ENCODE measurements at places on chromosomes 11 and 22. TPM values are rescaled to one million over a fixed set of nuclear protein-coding genes. Genes with fewer than 3 reads are reported as not detected.

GRCh38 chr11:69008737-69009440 is 4.2 kb downstream of the MRGPRF start:
- DNase-seq: peak; percentile 78

- no peak for DNase-seq
Observed at GRCh38 chr22:19808873-19809478, 45.7 kb downstream of the GNB1L start.

- DNase-seq: no peak
Observed at GRCh38 chr11:106495046-106495445, 417.6 kb downstream of the AASDHPPT start.

DNA sequence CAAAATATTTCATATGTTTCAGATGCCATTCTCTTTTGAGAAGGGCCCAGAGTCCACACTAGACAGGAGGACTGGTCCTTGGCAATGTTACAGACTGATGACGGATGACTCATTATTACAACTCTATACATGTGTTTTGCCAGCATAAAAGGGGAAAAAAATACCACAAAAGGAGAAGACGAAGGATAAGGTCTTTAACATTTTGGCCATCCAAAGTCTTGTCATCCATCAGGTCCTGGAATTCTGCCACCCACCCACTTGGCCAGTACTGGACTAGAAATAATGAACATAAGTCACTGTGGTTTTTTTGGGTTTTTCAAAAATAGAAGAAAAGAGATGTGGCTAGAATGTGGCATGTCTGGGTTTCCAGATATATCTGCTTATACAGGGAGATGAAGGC is 57.7 kb upstream of the BDNF start:
- no peak for DNase-seq

- DNase-seq: no peak
Observed at GRCh38 chr22:42811459-42811858, 45.6 kb downstream of the ARFGAP3 start.

DNA sequence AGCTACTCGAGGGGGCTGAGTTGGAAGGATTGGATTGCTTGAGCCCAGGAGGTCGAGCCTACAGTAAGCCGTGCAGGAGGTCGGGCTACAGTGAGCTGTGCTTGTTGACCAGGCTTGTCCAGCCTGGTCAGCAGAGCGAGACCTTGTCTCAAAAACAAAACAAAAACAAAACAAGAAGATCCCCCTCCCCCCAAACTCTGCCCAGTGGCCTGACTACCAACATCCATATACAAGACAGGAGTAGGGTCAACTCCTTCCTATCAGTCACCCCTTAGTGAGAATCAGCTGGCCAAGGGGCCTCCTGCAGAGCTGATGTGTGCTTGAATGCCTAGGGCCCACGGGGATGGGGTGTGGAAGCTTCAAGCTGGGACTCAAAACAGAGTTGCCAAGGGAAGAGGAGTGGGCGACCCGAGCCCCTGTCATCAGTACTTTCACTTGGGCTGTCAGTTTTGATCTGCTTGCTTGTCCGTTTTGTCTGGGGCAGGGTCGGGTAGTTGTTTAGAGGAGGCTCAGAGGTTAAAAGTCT is 942 bp upstream of the TSPAN18 start:
- no peak for DNase-seq

DNA sequence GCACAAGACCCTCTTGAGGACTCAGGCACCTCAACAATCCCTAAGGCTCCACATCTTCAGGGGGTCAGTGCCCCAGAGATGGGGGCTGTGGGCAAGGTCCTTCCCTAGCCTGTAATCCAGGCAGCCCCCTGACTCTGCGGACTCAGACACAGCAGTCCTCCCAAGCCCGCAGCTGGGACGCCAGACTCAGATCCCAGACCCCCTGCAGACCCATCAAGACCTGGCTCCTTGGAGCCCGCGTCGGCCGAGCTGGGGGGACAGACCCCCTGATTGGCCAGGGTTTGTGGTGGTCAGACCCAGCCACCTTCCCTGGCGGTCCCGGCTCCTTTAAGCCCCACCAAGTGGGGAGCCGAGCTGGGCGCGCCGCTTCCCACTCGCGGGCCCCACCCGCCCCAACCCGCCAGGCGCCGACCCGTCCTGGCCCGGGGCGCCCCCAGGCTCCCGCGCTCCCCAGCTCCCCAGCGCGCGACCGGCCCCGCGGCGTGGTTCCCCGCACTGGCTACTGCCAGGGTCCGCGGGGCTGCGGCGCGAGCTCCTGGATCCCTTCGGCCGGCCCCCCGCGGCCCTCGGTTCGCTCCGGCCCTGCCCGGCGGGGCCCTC is 458 bp downstream of the OSBPL5 start:
- DNase-seq: peak; percentile 69

DNA sequence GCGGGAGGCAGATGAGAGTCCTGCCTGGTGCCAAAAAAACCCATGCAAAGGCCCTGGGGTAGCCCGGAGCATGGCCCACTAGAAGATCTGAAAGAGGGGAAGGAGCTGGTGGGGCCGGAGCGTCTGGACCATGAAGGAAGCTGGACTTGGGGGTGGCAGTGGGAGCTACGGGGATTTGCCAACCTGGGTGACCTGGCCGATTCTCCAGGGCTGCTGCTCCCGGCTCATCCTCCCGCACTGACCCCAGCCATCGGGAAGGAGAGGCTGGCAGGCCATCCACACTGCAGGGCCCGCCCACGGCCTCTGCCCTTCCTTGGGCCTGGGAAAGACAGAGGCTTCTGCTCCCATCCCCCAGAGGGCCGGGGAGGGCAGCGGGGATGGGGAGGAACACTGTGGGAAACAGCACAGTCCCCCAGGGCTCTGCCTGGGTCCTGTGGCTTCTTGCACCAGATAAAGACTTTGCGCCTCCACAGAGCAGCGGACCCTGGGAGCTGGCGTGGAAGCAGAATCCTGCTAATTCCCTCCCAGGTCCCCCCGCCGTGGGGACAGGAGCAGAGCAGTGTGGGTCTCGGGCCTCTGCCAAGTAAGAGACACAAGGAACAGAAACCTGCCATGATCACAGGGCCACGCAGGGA is 87.1 kb upstream of the LINC01488 start:
- DNase-seq: peak; percentile 51

GRCh38 chr22:16827506-16827905 is 2.3 kb upstream of the XKR3 start:
- no peak for DNase-seq

DNA sequence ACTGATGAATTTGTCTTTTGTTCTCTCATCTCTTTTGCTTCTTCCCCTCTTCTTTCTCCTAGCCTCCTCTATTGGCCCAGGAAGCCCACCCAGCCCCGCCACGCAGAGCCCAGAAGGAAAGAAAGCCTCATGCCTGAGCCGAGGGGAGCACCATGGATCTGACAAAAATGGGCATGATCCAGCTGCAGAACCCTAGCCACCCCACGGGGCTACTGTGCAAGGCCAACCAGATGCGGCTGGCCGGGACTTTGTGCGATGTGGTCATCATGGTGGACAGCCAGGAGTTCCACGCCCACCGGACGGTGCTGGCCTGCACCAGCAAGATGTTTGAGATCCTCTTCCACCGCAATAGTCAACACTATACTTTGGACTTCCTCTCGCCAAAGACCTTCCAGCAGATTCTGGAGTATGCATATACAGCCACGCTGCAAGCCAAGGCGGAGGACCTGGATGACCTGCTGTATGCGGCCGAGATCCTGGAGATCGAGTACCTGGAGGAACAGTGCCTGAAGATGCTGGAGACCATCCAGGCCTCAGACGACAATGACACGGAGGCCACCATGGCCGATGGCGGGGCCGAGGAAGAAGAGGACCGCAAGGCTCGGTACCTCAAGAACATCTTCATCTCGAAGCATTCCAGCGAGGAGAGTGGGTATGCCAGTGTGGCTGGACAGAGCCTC is 3.8 kb downstream of the ZBTB16 start:
- no peak for DNase-seq

GRCh38 chr22:19756288-19757128 is 4.1 kb upstream of the TBX1 start:
- DNase-seq: peak; percentile 70

- no peak for DNase-seq
Observed at GRCh38 chr11:58006940-58007339, 16.7 kb upstream of the OR9Q1 start.

- DNase-seq: no peak
Observed at GRCh38 chr22:20641919-20642579, 131.9 kb upstream of the SERPIND1 start.

- DNase-seq: no peak
Observed at GRCh38 chr11:8610532-8611116, 16.6 kb upstream of the STK33 start.

- no peak for DNase-seq
Observed at GRCh38 chr11:111601636-111601978, 642 bp upstream of the SIK2 start.

DNA sequence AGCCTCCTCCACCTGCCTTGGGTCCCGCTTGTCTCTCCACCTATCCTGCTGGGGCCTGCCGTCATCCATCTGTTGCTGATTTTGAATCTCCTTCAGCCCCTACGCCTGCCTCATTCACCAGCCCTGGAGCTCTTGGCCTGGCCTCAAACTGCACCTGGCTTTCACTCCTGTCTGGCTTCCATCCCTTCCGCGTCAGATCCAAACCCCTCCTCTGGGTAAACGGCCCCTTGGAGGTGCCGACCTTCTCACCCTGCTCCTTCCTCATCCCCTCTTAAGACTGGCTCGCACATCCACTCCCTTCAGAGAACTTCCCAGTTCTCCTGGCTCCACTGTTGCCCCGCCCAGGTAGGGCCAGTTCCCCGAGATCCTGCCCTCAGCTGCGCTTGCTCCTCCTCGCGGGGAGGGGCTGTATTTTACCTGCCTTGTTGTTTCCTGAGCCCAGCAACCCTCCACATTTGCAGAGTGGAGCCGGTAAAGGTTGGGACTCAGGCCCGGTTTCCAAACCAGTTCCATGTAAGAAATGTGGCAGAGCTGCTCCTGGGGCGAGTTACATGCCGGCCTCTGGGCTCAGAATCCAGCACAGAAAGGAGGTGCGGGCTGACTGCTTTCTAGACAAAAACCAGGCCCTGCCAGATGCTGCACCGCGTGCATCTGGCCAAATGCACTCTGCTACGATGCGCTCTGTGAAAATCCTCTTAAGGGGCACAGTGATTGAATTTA is 13.9 kb upstream of the SHANK2 start:
- DNase-seq: no peak

GRCh38 chr11:45395947-45396346 is 109.8 kb upstream of the SYT13 start:
- no peak for DNase-seq

DNA sequence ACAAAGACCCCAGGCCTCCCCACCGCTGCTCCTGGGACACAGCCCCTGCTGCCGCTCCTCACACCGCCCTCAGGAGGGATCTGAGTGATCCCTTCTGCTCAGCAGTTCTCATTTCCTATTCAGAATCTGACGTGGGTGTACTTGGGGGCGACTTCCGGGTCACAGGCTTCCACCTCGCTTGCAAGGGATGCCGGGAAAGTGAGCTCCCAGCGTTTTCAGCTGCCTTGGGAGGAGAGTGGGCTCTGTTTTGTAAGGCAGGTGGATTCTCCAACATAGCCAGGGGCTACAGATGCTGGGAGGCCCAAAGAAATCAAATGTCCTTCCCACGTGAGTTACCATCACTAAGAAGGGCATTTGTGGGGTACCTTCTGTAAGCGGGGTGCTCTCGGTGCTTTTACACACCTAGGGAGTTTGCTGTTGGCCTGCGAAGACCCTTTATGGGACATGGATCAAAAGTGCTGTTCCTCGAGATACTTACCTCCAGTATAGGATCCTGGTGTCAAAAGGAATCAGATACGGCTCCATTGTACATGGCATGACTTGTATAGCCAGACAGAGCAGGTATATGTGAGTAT is 9.7 kb upstream of the LRRC10B start:
- peak; percentile 28 for DNase-seq

GRCh38 chr11:47466701-47467250 is 17.8 kb upstream of the RAPSN start:
- peak; percentile 76 for DNase-seq

GRCh38 chr11:16741473-16741872 is 3.0 kb downstream of the C11orf58 start:
- no peak for DNase-seq

DNA sequence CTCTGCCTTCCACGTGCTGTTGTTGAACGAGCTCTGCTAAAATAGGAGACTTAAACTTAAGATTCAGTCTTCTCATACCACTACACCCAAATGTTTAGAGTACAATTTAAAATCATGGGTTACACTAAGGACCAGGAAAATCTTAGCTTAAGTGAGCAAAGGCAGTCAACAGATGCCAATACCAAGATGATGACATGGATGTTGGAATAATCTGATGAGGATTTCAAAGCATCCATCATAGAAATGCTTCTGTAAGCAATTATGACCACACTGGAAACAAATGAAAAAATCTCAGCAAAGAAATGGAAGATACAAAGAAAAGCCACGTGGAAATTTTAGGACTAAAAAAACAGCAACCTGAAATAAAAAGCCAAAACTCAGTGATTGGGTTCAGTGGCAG is 109.8 kb downstream of the ATXN10 start:
- DNase-seq: no peak

- no peak for DNase-seq
Observed at GRCh38 chr11:96905143-96905542, 515.3 kb downstream of the JRKL start.

DNA sequence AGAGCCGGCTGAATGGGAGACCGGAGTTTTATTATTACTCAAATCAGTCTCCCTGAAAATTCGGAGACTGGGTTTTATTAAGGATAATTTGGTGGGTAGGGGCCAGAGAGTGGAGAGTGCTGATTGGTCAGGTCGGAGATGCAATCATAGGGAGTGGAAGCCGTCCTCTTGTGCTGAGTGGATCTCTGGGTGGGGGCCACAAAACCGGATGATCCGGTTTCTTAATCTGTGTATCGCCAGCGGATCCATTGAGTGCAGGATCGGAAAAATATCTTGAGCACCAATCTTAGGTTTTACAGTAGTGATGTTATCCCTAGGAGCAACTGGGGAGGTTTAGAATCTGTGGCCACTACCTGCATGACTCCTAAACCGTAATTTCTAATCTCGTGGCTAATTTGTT is 886 bp upstream of the NIPSNAP1 start:
- no peak for DNase-seq

- peak; percentile 78 for DNase-seq
Observed at GRCh38 chr11:67545280-67545679, 22.0 kb upstream of the CABP2 start.

- DNase-seq: no peak
Observed at GRCh38 chr11:132471466-132471865, 1060.8 kb downstream of the OPCML start.

Gene NTM
- total RNA-seq: 2.9 TPM

Gene SYT12
- 0.32 TPM for total RNA-seq

Gene C11orf97
- not detected for total RNA-seq

Gene LDLRAD3
- total RNA-seq: 1.7 TPM

Gene NKAPD1
- 8.1 TPM for total RNA-seq

Gene MOGAT2
- 0.22 TPM for total RNA-seq

Gene RFPL2
- not detected for total RNA-seq

Gene CBX6
- total RNA-seq: 39.3 TPM

Measured in Right ventricle myocardium inferior (tissue), 1 donor.